GM20000 (cell line): ENCODE measurements at places on chromosomes 3 and 15.

DNA sequence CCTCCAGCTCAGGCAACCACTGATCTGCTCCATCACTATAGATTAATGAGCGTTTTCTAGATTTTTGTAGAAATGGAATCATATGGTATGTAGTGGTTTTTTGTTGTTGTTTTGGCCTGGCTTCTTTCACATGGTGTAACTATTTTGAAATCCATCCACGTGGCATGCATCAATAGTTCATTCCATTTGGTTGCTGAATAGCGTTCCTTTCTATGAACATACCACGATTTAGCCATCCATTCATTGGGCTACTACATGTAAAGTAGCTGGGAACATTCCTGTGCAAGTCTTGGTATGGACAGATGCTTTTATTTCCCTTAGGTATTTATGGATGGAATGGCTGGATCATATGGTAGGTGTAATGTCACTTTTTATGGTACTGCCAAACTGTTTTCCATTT, 10.7 kb upstream of the CHSY1 start:
- no peak for DNase-seq

- no peak for DNase-seq
Observed at GRCh38 chr3:112653881-112654300, 12.9 kb upstream of the CCDC80 start.

GRCh38 chr3:119534296-119534695, 25.1 kb downstream of the CD80 start:
- DNase-seq, result no peak

DNA sequence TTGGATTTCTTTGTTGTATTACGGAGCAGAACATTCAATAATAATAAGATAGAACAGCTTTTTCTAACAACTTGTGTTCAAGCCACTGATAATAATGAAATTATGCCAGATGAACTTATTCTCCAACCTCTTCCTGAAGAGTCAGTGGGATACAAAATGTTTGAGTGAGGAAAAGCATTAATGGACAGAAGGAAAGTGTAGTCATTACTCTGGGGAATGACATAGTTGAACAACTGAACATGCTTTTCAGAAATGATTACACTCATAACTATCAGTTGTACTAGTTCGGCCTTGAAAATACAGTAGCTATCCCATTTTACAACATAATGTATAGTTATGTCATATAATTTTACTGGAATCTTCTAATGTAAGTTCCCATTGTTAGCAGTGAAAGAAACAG, 55.9 kb downstream of the ALCAM start:
- no peak for DNase-seq

DNA sequence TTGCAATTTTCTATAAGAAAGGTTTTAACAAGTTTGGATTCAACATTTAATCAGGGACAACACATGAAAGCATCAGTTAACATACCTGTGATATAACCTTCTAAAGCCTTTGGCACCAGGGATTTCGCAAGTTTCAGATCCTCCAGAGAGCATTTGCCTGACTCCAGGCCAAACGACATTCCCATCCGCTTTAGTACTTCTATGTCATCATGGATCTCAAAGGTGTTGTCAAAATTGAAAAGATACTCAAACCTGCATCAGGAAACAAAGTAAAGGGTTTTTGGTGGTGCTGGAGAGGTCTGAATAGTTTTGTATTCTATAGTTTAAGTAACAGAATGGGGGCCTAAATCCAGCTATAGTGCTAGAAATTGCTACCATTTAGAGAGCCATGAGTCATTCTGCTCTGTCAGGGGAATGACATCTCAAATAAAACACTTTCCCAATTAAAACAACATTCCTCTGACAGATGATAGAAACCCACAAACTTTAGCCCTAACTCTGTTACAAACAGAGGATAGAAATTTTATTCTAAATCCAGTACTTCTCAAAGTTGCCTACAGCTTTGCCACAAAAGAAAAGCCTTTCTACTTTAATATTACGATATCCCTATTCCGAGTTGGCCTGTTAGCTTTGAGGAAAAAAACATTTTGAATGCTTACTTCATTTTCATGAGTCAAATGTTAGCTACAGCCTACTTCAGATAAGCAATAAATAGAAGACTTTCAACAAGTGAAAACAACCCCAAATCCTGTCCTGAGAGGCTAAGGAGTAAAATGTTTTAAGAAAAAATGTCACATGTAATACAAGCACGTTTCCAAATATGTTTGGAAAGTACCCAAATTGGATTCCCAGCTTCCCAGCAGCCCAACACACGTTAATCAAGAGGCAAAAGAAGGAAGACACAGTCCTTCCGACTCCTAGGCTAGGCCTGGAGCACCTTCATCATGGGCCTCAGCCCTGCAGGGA, 83.4 kb downstream of the ATP1B3 start:
- no peak for DNase-seq

DNA sequence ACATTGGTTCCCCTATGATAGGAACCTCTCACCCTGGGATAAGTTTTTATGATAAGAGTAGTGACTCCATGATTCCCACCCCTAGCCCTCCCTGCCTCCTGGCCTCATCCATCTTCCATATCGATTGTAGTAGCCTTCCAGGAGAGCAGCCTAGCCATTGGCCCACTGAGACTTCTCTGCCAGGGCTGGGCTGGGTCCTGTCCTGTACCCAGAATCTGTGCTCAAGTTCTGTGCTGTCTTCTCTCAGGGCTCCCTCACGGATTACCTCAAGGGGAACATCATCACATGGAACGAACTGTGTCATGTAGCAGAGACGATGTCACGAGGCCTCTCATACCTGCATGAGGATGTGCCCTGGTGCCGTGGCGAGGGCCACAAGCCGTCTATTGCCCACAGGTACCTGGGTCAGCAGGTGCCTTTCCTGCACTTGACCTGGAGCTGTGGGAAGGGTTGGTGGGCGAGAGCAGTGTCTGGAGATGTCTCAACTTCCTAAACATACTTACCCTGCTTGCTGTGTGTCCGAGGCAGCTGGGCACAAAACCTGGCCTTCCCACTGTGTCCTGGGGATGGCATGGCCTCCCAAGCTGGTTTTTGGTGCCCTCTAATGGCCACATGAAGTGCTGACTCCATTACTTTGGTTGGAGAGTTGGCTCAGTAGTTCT, 16.6 kb upstream of the EXOG start:
- peak; percentile 77 for DNase-seq

DNA sequence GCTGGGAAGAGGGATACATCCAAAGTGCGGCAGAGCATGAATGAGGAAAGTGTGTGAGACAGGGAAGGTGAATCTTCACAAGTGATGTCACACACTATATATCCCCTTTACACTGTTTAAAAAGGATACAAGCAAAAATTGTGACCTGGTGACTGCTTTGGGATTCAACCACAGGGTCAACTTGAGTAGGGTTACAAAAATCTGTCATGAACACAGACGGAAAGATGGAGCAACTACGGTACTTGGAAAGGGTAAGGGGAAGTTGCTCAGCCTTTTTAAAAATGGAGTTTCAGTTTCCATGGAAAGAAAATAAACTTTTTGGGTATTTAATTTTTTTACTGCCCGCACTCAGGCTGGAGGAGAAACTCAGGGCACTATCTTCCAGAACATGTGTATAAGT, 60.3 kb downstream of the B3GNT5 start:
- DNase-seq, result no peak

DNA sequence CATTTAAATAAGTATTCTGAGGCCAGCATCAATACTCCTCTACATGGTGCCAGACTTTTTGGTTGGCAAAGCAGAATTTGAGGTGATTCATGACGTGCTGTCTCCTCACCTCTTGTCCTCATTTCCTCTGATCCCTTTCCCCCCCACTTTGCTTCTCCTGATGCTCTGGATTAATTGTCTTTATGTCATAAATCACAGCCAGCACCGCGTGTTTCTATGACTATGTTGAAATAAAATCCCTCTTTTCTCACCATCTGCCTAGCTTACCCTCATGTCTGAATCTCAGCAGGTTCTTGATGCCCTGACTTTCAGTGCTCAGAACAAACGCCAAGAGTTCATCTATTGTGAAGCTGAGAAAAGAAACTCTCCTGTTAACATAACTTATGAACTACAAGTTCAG, 19.7 kb upstream of the PTPRG start:
- DNase-seq, result no peak

GRCh38 chr3:29249829-29250345, 31.0 kb upstream of the RBMS3 start:
- DNase-seq, result no peak

DNA sequence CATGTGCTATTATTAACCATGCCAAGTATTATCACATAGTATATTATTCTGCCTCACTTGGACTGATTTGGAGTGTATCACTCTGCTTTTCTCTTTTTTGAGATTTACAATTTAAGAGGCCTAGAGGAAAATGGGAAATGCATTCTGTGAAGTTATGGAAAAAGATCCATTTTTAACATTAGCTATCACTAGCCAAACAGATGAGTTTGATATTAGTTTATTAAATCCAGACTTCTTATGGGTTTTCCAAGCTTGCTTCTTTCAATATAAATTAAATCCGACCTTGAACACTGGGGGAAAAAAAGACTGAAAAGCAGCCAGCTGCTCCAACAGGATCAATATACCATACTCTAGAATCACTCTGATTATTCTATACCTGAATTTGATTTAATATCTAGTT, 30.1 kb upstream of the PLOD2 start:
- DNase-seq, result no peak

DNA sequence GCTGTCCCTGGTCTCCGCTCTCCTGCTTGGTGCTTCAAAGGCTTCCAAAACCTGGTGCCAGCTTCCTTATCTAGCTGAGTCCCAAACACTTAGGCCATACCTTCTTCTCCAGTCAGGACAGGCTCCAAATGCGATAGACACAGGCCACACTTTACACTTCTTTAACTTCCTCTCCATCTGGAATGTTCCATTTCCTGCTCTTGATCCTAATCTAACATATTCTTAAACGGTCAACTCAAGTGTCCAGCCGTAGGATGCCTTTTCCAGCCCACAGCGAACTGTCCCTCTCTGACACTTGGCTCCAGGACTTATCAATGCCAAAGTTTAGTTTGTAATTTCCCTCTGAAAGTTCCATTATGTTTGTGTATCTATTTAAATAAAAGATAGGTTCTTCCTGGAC, 19.2 kb upstream of the PLA2G4F start:
- no peak for DNase-seq

GRCh38 chr15:67917037-67917436, 77.2 kb upstream of the RNU6-1 start:
- no peak for DNase-seq

GRCh38 chr15:94174399-94174802, 57.0 kb upstream of the MCTP2 start:
- no peak for DNase-seq

DNA sequence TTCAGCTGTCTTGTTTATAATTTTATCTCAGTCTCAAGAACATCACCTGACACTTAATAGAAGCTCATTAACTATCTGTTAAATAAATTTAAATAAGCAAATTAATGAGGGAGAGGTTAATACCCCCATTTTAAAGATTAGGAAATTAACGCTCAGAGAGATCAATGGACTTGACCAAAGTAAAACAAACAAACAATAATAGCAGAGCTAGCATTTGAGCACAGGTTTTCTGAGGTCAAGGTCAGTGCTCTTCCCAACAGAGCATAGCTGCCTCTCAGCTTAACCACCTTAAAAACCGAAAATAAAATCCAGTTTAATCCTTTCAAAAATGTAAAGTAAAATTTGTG, 196.6 kb upstream of the BCL6 start:
- DNase-seq, result no peak

DNA sequence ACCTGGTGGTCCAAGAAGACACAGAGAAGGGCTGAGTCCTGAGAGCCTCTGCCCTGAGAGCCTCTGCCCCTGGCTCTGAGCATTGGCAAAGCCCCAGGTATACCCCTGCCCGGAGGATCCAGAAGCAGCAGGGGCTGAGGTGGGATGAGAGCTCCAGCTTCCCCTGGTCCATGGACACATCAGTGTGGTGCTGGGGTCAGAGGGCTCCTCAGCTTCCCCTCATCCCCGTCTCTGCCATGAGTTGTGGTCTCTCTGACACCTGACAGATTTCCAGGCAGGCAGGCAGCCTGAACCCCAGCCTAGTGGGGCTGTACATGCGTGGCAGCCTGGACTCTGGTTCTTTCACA, 3.5 kb upstream of the KLF15 start:
- DNase-seq, result no peak

GRCh38 chr3:105187344-105187743, 179.4 kb upstream of the ALCAM start:
- no peak for DNase-seq

- DNase-seq, result no peak
Observed at GRCh38 chr15:39151545-39151944, 429.3 kb upstream of the THBS1 start.

GRCh38 chr3:139522421-139522820, 17.1 kb downstream of the RBP1 start:
- DNase-seq, result no peak

- no peak for DNase-seq
Observed at GRCh38 chr15:58475573-58476524, 44.1 kb downstream of the LIPC start.

GRCh38 chr15:31108836-31109235, 7.3 kb upstream of the TRPM1 start:
- no peak for DNase-seq

- DNase-seq, result no peak
Observed at GRCh38 chr15:57091636-57092035, 173.2 kb downstream of the TCF12 start.

- no peak for DNase-seq
Observed at GRCh38 chr15:94125698-94126097, 105.7 kb upstream of the MCTP2 start.

- DNase-seq, result no peak
Observed at GRCh38 chr3:15443826-15444524, 16.6 kb downstream of the EAF1 start.

GRCh38 chr3:20752416-20752815, 566.4 kb upstream of the SGO1 start:
- DNase-seq, result no peak

- no peak for DNase-seq
Observed at GRCh38 chr3:106611841-106612240, 743.0 kb upstream of the CBLB start.

- no peak for DNase-seq
Observed at GRCh38 chr3:217099-217813, 20.7 kb downstream of the CHL1 start.

DNA sequence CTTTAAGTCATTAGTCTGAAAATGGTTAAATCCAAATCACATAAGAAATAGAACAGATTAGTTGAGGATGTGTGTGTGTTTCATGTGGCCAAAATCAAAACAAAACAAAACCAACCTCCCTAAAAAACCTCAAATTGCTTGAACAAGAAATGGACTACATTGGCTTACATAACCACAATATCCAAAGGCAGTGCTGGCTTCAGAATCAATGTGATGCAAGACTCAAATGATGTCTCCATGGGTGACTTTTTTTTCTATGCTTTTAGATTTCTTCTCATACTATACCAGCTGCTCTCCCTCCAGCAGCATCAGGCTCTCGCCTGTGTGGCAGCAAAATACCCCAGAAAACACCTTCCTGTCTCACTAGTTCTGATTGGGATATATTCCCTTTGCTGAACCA, 36.0 kb upstream of the CMTM8 start:
- no peak for DNase-seq

- DNase-seq, result no peak
Observed at GRCh38 chr3:13621381-13622221, 72.7 kb downstream of the FBLN2 start.
